NCI-H524 (cell line): ENCODE measurements at places on chromosomes 5 and 9.

DNA sequence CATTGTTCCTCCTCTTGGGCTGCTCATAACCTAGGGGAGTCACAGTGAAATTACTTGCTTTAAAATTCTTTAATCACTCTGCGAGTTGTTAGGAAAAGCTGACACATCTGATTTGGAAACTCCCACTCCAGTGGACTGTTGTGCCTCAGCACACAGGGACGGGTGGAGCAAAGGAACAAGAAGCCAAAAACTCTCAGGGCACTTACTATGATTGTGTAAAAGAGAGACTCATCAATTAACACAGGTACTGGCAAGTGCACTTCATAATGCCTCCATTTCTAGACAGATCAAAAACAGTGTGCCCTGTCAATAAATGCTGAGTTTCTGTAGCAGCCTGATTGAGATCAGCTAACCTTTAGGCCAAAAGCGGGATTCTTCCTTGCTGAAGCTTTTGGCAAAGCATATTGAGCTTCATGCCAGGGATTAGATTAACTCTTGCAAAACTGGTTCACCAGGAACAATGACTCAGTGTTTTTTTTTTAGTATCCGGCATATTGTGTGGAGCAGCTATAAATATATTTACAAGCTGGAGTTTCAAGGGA is 55.9 kb downstream of the TMC1 start:
- no peak for DNase-seq

GRCh38 chr5:169554251-169554650 is 29.3 kb upstream of the SPDL1 start:
- no peak for DNase-seq

DNA sequence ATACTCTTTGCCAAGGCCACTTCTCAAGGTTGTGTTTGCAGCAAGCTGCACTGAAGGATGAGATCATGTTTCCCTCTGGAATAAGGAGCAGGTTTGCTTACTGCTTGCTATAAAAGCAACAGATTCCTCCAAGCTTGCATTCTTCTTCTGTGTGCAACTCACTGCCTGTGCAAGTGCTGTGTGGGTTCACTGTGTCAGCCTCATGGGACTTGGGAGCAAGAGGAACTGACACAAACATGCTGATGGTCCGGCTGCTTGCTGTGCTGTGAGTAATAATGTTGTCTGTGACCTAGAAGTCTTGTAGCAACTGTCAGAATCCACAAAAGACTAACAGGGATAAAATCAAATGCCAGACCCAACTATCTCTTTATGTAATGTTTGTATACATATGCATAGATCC is 33.6 kb upstream of the SHC3 start:
- DNase-seq: no peak

- DNase-seq: no peak
These were observed 250.5 kb upstream of the PDE4D start for GRCh38 chr5:60143942-60144549.
